ENCODE measurements at places on chromosomes 5 and 9. TPM values are rescaled to one million over a fixed set of nuclear protein-coding genes. Genes with fewer than 3 reads are reported as not detected.

EIF4E1B gene
- not detected for total RNA-seq

ZBED3 gene
- total RNA-seq: 0.82 TPM

OBP2B gene
- total RNA-seq: not detected

ZNF883 gene
- 3.3 TPM for total RNA-seq

PCDHA11 gene
- not detected for total RNA-seq

SOX30 gene
- total RNA-seq: not detected

LURAP1L gene
- 3.6 TPM for total RNA-seq

EGFLAM gene
- 0.63 TPM for total RNA-seq

MEIKIN gene
- not detected for total RNA-seq

ARSI gene
- total RNA-seq: 4.7 TPM

TAF11L5 gene
- not detected for total RNA-seq

SPARC gene
- 490 TPM for total RNA-seq

PCDHB13 gene
- 0.07 TPM for total RNA-seq

SPINK5 gene
- 0.75 TPM for total RNA-seq

GABRA1 gene
- total RNA-seq: not detected

FAM78A gene
- 0.32 TPM for total RNA-seq

NFIB gene
- 26.5 TPM for total RNA-seq

RANBP17 gene
- 4.2 TPM for total RNA-seq

IFNA2 gene
- total RNA-seq: not detected

MAST4 gene
- 28.3 TPM for total RNA-seq

LVRN gene
- total RNA-seq: not detected

TAF11L12 gene
- not detected for total RNA-seq

All from foreskin keratinocyte (primary cell).